ENCODE measurements at places on chromosomes 6 and 20.

DNA sequence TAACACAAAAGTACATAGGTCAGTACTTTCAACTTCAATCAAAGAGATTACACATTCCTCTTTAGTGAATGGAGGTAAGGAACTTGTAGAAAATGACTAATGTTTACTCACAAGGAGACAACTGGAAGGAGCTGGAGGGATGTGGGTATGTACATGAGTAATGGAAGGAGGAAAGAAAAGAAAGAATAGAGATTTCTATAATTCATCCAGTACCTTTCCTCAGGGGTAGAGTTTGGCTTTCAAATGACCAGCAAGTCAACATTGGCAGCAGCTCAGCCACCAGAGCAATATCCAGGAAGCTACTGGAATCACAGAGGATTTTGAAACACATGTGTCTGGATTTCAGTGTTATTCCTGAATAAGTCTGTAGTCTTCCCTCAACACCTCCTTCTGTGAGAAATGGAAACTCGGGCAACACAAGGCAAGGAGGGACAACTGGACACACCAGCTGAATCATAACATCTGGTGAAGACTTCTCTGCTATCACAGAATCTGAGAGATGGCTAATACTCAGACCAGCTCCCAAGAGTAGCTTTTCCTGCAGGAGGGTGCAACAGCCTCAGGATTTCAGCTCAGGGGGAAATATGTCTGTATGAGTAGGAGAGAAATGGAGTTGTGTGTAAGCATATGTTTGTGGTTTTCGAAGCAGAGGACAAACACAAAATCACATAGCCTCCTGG, 98.8 kb downstream of the HAO1 start:
- DNase-seq = peak; percentile 94

DNA sequence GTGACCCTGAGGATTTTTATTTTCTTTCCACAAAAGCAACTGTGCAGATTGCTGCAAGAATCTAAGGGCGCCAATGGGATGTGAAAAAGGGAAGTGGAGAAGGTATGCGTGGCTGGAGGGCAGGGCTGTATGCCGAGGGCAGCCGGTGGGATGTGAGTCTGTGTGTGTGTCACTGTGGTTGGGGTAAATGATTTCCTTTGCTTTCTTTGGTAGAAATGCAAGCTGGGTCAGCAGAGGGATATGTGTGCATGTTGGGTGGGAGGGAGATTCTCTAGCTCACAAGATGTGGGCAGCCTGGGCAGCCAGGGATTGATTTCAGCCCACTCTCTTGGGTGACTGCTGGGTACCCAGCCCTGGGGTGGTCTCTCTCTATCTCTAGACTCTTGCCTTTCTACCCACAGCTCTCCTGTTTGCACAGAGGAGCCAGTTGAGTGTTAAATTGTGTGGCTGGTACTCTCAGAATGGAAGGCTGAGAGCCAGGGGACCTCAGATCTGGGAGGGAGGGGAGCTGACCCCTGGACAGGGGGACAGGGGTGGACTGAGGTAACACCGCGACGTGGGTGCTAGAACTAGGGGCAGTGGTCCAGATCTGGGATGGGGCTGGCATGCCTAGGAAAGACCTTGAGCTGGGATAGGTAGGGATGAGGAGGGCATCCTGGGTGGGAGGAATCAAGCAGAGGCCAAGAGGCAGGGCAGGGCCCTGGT, 136.8 kb upstream of the RNF24 start:
- peak; percentile 71 for DNase-seq

DNA sequence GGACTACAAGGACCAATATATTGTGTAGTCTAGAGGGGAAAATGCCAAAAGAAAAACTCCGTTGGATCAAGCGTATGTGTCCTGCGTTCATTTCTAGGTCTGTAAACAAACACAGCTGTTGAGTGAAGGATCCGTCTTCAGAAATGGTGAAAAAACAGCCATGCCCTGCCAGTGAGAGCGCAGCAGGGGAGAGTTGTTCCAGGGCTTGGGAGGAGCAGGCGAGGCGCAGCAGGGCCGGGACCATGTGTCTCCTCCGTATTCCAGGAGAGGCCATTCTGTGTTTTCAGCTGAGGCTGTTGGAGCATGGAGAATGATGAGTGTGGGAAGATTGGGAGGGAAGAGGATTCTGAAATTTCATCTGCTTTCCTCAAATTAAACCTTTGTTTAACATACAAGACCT, 38.0 kb downstream of the BMP6 start:
- DNase-seq = no peak

- peak; percentile 4 for DNase-seq
Measured at GRCh38 chr6:74671558-74672025, 534.3 kb downstream of the COL12A1 start.

GRCh38 chr6:70725817-70726415, 58.2 kb downstream of the SMAP1 start:
- no peak for DNase-seq

GRCh38 chr6:46538800-46539480, 47.7 kb upstream of the RCAN2 start:
- DNase-seq = no peak

- DNase-seq = no peak
Measured at GRCh38 chr6:109339906-109340678, 42.2 kb downstream of the CD164 start.

Measured in PC-3 (cell line).